GM12878 (cell line): ENCODE measurements at places on chromosomes 3 and 15. TPM values are rescaled to one million over a fixed set of nuclear protein-coding genes. Genes with fewer than 3 reads are reported as not detected.

The CTXN2 gene
- not detected in 2 replicates for total RNA-seq

The RBMS3 gene
- total RNA-seq: 3.4 and 4.4 TPM in 2 replicates

The OR5H2 gene
- not detected in 2 replicates for total RNA-seq

The PLSCR2 gene
- total RNA-seq: not detected in 2 replicates

The TRIM42 gene
- total RNA-seq: not detected in 2 replicates

The TF gene
- total RNA-seq: 6.0 and 8.9 TPM in 2 replicates

The ACP3 gene
- total RNA-seq: not detected in 2 replicates

The GPR15 gene
- total RNA-seq: 105 TPM in 2 replicates

The TMEM207 gene
- total RNA-seq: not detected in 2 replicates

The ACTRT3 gene
- 0.11 and 0.31 TPM in 2 replicates for total RNA-seq

The TIGIT gene
- total RNA-seq: 0.21 and 0.85 TPM in 2 replicates

The SIDT1 gene
- 24.6 and 26.8 TPM in 2 replicates for total RNA-seq

The NR1I2 gene
- total RNA-seq: 0.90 and 0.96 TPM in 2 replicates

The PPP2R3A gene
- total RNA-seq: 0.08 TPM in 1 of 2 replicates, not detected in the other

The PDCD10 gene
- total RNA-seq: 55.8 and 64.1 TPM in 2 replicates

The PTX3 gene
- total RNA-seq: not detected in 2 replicates

The CCDC191 gene
- 1.5 and 1.7 TPM in 2 replicates for total RNA-seq

The FRMD5 gene
- total RNA-seq: 0.64 and 0.77 TPM in 2 replicates

The MINAR1 gene
- 0.29 and 0.36 TPM in 2 replicates for total RNA-seq

The STT3B gene
- total RNA-seq: 83.9 and 87.3 TPM in 2 replicates

The MYZAP gene
- not detected in 2 replicates for total RNA-seq

The CACNA2D2 gene
- total RNA-seq: 0.03 and 0.11 TPM in 2 replicates

The CNTN3 gene
- total RNA-seq: not detected in 2 replicates

The CHDH gene
- 8.3 and 9.3 TPM in 2 replicates for total RNA-seq

The RASGRP1 gene
- 25.5 and 29.3 TPM in 2 replicates for total RNA-seq

The P2RY13 gene
- total RNA-seq: not detected in 2 replicates

The FANCI gene
- total RNA-seq: 110 and 114 TPM in 2 replicates

The KNG1 gene
- 0.21 and 0.24 TPM in 2 replicates for total RNA-seq

The C3orf85 gene
- total RNA-seq: not detected in 2 replicates

The DNAH12 gene
- total RNA-seq: 0.05 and 0.19 TPM in 2 replicates

The CCDC13 gene
- total RNA-seq: 0.16 TPM in 1 of 2 replicates, not detected in the other

The BHLHE40 gene
- 91.3 and 93.1 TPM in 2 replicates for total RNA-seq

The ALG1L2 gene
- total RNA-seq: not detected in 2 replicates

The GFM1 gene
- 59.2 and 60.3 TPM in 2 replicates for total RNA-seq

The TNFSF10 gene
- total RNA-seq: 2.9 and 3.8 TPM in 2 replicates

The PGBD4 gene
- 2.3 and 2.4 TPM in 2 replicates for total RNA-seq

The INAFM2 gene
- 5.2 and 8.1 TPM in 2 replicates for total RNA-seq

The SLC12A1 gene
- total RNA-seq: not detected in 2 replicates
